ENCODE measurements at places on chromosomes 3 and 15.

DNA sequence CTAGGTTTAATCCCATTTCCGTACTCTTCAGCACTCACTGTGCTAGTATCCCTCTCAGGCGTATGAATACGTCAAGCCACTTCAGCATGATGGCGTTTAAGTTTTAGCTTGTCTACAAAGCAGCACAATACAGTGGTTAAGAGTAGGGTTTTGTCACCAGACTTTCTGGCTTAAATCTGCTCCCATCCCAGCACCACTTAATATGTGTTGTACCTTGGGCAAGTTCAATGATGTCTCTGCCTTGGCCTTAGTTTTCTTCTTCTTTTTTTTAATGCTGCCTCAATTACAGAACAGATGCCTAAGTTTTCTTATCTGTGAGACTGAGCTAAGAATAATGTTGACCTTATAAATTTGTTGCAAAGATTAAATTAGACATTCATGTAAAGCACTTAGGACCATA is 152.9 kb upstream of the CTDSPL start:
- DNase-seq: no peak

DNA sequence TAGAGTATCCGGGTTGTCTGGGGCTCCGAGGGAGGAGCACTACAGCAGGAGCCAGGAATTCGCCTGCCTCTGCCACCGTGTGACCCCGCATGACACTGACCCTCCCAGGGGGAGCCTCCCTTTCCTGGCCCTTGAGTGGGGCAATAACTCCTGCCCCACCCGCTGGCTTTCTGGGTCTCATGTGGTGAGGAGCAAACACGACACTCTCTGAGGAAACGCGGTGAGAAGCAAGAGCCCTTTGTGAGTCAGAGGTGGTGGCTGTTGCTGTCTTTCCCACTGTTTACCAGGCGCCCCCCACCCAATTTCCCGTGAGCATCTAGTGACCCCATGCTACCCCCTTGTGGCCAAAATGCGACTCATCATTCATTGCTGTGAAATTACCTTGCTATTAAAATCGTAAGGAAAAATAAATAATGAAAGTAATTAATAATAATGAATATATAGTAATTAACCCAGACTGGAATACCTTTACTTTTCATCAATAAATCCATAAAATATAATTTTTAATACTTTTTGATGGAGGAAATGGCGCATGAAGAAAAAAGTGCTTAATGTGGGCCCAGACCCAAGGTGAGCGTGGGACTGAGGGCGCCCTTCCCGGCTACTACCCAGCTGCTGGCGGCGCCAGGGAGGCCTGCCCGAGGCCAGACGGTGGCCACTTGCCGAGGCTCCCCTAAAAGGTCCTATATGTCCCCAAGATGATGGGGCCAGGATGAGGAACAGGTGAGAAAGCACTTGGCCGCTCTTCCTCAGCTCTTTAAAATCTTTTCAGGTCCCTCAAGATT is 29.3 kb downstream of the CCNL1 start:
- peak; percentile 89 for DNase-seq

GRCh38 chr3:31999907-32000439 is 18.4 kb downstream of the ZNF860 start:
- no peak for DNase-seq

GRCh38 chr15:77527831-77528231 is 104.9 kb downstream of the LINGO1 start:
- DNase-seq: no peak

GRCh38 chr15:20294651-20295237 is 246.9 kb downstream of the GOLGA6L6 start:
- DNase-seq: no peak

DNA sequence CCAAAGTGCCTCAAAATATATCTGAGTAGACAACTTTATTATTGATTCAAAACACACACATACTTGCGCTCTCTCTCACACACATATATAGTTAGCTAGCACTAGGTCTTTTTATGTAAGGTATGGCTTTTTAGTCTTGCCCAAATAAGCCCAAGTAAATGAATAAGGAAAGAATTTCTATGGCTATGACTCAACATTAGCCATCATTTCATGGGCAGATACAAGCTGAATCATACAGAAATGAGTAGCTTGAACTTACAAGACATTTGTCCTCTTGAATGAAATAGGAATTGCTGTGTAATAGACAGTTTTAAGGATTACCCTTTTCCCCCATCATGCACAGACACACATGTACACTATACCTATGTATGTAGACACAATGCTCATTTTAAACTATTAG is 4.9 kb downstream of the CADPS start:
- no peak for DNase-seq

GRCh38 chr3:114566162-114566755 is 272.4 kb downstream of the TIGIT start:
- DNase-seq: no peak
